ENCODE measurements at places on chromosomes 16 and 17.

GRCh38 chr16:74304164-74304834, 7.7 kb downstream of the PSMD7 start:
- ATAC-seq, result no peak

GRCh38 chr16:54538276-54538675, 251.7 kb upstream of the IRX3 start:
- ATAC-seq, result no peak

DNA sequence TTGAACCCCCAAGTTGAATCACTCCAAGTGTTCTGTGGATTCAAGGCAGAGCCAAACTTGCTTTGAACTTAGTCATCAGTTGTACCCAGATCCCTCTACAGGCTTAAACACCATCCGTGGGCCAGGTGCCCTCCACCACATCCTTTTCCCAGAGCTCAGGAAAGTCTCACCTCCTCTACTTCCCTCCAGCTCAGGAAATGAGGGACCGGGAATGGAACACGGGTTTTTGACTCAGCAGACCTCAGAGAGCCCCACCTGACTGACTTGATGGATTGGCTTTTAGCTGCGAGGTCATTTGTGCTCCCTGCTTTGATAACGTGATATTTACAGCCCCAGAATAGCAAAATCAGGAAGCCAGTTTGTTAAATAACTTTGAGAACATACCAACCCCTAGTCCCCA, 20.1 kb downstream of the GID4 start:
- no peak for ATAC-seq

GRCh38 chr16:2022723-2023091, 3.1 kb downstream of the NPW start:
- peak; percentile 44 for ATAC-seq

All from activated T-helper 17 cell treated with anti-CD3 and anti-CD28 coated beads, Interleukin-2, amount 50 U/mL, for 72 hours (primary cell).